Uterine smooth muscle cell (primary cell): ENCODE measurements at places on chromosomes 3 and 15. TPM values are rescaled to one million over a fixed set of nuclear protein-coding genes. Genes with fewer than 3 reads are reported as not detected.

The ATP13A4 gene
- 0.50 and 0.55 TPM in 2 replicates for total RNA-seq

The SLC12A8 gene
- 3.2 and 6.9 TPM in 2 replicates for total RNA-seq

The ARGFX gene
- total RNA-seq = not detected in 2 replicates

The PAK6 gene
- under 0.01 TPM in 2 replicates for total RNA-seq

The CTNNB1 gene
- total RNA-seq = 806 and 975 TPM in 2 replicates

The PTPRG gene
- 19.3 and 27.9 TPM in 2 replicates for total RNA-seq

The FYCO1 gene
- total RNA-seq = 29.9 and 50.7 TPM in 2 replicates

The CYP1A2 gene
- not detected in 2 replicates for total RNA-seq

The PLSCR2 gene
- not detected in 2 replicates for total RNA-seq

The CLN6 gene
- total RNA-seq = 11.2 and 21.8 TPM in 2 replicates

The CCDC54 gene
- not detected in 2 replicates for total RNA-seq

The CYP1A1 gene
- 0.12 TPM in 1 of 2 replicates, not detected in the other for total RNA-seq

The LRRIQ4 gene
- 0.11 TPM in 1 of 2 replicates, not detected in the other for total RNA-seq

The ROPN1B gene
- not detected in 2 replicates for total RNA-seq

The FXR1 gene
- total RNA-seq = 228 and 236 TPM in 2 replicates

The SYNPR gene
- total RNA-seq = not detected in 2 replicates

The MORC1 gene
- total RNA-seq = not detected in 2 replicates

The CCR2 gene
- total RNA-seq = not detected in 2 replicates

The CD200R1 gene
- total RNA-seq = not detected in 2 replicates

The RAD54L2 gene
- total RNA-seq = 14.9 and 17.5 TPM in 2 replicates

The C3orf85 gene
- not detected in 2 replicates for total RNA-seq

The CCR8 gene
- not detected in 2 replicates for total RNA-seq

The CYP8B1 gene
- total RNA-seq = under 0.01 TPM in 1 of 2 replicates, not detected in the other

The MEIS2 gene
- total RNA-seq = 72.7 and 80.9 TPM in 2 replicates

The TGM4 gene
- total RNA-seq = not detected in 2 replicates

The TRPM1 gene
- total RNA-seq = not detected in 2 replicates

The THAP10 gene
- total RNA-seq = 2.0 and 4.6 TPM in 2 replicates

The TM4SF18 gene
- 0.22 and 0.37 TPM in 2 replicates for total RNA-seq

The NRROS gene
- 2.2 and 3.0 TPM in 2 replicates for total RNA-seq

The DYNLT2B gene
- 7.9 and 8.9 TPM in 2 replicates for total RNA-seq

The ERICH6 gene
- total RNA-seq = 0.22 TPM in 1 of 2 replicates, not detected in the other

The GPR156 gene
- 0.37 and 0.55 TPM in 2 replicates for total RNA-seq

The SCAPER gene
- total RNA-seq = 7.7 and 9.6 TPM in 2 replicates

The CHL1 gene
- under 0.01 TPM in 2 replicates for total RNA-seq

The ADAMTS7 gene
- 1.2 and 2.2 TPM in 2 replicates for total RNA-seq

The IGSF10 gene
- 0.33 and 0.37 TPM in 2 replicates for total RNA-seq

The PODXL2 gene
- total RNA-seq = 1.8 and 2.0 TPM in 2 replicates

The SGO1 gene
- 4.7 and 16.2 TPM in 2 replicates for total RNA-seq

The IGDCC3 gene
- total RNA-seq = under 0.01 TPM in 1 of 2 replicates, not detected in the other
